Gastrocnemius medialis (tissue), 4 donors: ENCODE measurements at places on chromosomes 7 and 10. TPM values are rescaled to one million over a fixed set of nuclear protein-coding genes. Genes with fewer than 3 reads are reported as not detected.

GRCh38 chr7:82331234-82331633 is 112.3 kb downstream of the CACNA2D1 start:
- no peak for DNase-seq

GRCh38 chr10:26215935-26216584 is 514 bp upstream of the GAD2 start:
- DNase-seq: no peak

GRCh38 chr10:81520688-81521087 is 354.3 kb upstream of the NRG3 start:
- no peak for DNase-seq

GRCh38 chr10:69657866-69658265 is 27.8 kb downstream of the FAM241B start:
- no peak for DNase-seq

TYW1B gene
- total RNA-seq: 6.0 TPM

HK1 gene
- total RNA-seq: 168 TPM

CALML5 gene
- not detected for total RNA-seq

CCL24 gene
- total RNA-seq: not detected

TDRD1 gene
- total RNA-seq: not detected

GFRA1 gene
- 26.7 TPM for total RNA-seq
